ENCODE measurements at places on chromosomes 5 and 9.

- no peak for DNase-seq
Observed at GRCh38 chr9:127876026-127876763, 1.3 kb downstream of the AK1 start.

DNA sequence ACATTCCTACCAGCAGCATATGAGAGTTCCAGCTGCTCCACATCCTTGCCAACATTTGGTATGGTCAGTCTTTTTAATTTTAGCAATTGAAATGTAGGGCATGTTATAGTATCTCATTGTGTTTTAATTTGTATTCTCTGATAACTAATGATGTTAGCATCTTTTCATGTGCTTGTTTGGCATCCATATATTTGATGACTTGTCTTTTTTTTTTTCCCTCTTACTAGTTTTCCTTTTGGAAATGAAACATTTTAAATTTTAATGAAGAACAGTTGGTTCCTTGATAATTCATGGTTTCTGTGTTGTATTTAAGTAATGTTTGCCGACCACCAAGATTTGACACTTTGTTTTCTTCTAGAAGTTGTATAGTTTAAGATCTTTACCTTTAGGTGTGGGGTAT, 8.8 kb downstream of the OGN start:
- DNase-seq: no peak

- no peak for DNase-seq
Observed at GRCh38 chr5:135376961-135377624, 21.9 kb downstream of the MACROH2A1 start.

GRCh38 chr5:65790371-65791163, 68.6 kb downstream of the NLN start:
- DNase-seq: no peak

DNA sequence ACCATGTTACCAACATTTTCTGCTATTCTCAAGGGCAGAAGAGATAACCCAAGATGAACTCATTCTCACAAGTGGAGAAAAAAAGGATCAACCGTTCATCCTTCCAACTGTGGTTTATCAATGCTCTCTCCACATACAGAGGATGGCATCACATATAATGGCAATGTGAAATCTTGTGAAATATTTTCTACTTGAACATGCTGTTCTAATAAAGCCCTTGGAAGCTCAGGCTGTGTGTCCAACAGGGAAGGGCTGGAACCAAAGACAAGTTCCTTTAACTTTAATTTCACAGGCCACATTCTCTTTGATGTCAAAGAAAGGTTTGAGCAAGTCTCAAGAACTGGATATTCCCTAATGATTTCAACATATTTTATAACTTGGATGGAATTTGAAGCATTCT, 230.5 kb downstream of the SPOCK1 start:
- no peak for DNase-seq

DNA sequence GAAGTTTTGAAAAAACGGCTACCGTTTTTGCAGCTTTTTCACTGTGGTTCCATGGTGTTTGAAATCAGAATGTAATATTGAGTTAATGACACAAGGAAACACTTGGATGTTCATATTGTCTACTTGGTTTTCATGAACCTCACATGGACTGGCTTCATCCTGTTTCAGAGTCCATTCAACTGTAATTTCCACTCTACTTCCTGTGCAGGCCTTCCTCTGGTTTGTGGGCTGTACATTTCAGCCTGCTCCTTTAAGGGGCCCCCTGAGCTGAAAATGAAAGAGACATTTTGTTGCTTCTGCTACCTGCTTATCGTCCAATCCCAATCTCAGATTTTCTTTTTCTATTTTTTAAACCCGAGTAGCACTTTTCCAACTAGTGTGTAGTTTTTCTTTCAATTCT, 41.8 kb upstream of the CDKN2B start:
- no peak for DNase-seq

- DNase-seq: no peak
Observed at GRCh38 chr5:100800562-100800961, 102.5 kb downstream of the ST8SIA4 start.

DNA sequence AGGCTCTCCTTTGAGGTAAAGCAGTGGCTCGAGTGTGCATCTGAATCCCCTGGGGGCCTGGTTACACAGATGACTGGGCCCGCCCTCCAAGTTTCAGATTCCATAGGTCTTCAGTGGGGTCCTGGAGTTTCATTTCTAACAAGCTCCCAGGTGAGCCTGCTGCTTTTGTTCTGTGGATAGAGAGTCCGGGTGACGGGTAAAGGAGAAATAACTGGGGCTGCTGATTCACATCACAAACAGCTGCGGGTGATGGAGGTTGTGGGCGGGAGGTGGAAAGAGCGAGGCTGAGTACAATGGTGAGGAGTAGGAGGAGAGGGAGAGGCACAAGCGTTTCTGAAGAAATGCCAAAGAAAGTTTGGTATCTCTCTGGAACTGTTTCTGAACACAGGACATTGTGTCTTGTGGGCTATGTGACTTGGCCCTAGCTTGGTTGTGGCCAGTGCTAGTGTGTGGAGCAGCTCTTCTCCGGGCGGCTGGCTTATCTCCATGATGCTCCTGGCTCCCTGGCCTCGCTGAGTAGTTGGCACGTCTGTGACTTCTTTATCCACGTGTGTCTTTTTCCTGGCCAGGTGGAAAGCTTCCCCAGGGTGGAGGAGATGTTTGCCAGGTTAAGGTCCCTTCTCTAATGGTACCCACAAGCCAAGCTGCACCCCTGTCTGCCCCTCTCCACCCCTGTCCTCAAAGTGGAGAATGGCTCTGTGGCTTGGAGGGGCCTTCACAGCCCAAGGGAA, 61.7 kb downstream of the HSPA4 start:
- no peak for DNase-seq

DNA sequence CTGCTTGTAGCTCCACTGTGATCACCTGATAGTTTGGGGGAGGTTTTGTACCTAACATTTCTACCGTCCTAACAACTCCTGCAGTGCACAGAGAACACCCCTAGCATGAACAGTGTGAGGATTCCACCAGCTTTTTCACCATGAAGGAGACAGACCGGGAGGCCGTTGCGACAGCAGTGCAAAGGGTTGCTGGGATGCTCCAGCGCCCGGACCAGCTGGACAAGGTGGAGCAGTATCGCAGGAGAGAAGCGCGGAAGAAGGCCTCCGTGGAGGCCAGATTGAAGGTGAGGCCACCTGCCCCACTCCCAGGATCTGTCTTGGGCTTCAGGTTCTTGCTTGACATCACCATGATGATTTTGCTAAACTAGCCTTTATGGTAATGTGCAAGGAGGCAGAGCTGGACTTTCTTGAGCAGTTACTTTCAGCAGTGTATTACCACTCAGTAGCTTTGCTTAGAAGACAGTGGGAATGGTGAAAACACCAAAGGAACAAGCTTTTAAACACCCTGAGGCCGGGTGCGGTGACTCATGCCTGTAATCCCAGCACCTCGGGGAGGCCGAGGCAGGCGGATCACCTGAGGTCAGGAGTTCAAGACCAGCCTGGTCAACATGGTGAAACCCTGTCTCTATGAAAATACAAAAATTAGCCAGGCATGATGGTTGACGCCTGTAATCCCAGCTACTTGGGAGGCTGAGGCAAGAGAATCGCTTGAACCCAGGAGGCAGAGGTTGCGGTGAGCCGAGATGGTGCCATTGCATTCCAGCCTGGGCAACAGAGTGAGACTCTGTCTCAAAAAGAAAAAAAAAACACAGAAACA, 3.3 kb downstream of the EXOC3 start:
- no peak for DNase-seq

DNA sequence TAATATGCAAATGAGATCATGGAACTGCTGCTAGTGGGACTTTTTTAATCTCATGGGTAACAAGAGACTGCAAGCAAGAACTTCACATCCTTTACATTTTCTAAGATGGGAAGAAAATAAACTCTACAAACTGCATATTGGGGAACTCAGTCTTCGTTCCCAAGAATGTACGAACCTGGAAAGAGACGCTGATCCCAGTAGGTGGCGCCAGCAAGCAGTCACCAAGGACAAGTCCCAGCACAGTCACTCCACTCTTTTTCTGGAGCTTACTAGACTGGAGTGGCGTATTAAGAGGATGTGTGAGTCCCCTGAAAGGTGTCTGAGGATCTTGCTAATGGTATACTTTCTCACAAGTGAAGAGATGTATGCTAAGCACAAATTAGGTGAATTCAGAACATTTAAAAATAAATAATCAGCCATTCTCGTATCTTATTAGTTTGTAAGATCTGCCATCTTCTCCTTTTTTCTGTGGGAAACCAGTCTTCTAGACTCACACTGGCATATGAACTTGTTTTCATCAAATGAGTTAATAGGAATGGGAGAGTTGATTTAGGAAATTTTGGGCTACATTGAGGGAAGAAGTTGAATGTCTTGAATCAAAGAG, 16.0 kb upstream of the PUM3 start:
- DNase-seq: no peak

GRCh38 chr5:140795259-140795641, 598 bp downstream of the PCDHA2 start:
- no peak for DNase-seq

DNA sequence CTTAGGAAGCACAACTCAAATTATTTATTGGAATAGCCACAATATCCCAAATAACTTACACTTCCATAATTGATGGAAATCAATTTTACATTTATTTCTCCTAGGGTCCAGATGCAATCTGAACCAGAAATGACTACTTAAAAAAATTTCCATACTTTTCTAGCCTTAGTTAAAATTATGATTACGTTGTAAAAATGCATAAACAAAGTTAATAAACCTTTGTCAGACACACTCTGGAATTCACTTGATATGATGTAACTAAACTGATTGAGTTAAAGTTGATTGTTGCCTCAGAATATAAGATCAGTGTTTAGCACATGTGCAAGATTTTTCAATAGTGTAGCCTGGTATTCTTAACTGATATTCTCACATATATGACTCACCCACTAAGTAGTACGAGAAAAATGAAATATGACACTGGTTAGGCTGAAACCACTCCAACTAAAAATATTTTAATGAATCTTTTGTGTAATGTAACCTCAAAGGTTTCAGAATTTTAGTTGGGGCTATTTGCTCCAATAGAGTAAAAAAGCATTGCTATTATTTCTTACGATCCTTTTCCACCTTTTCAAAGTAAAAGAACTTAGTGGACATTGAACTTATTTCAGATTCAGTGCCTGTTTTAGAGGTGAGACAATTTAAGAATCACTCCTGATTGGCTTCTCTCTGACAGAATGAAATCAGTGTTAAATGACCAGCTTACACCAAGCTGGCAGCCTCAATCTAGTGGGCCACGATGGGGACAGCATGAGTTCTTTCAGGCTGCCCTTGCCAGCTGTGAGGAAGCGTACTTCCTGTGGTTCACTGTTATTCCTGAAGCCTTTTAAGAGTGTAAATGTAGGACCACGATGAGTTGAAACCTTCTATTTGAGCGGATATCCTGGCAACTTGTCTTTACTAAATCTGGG, 277.2 kb upstream of the CDH9 start:
- no peak for DNase-seq

- DNase-seq: no peak
Observed at GRCh38 chr5:74310386-74310785, 330.1 kb downstream of the ENC1 start.

DNA sequence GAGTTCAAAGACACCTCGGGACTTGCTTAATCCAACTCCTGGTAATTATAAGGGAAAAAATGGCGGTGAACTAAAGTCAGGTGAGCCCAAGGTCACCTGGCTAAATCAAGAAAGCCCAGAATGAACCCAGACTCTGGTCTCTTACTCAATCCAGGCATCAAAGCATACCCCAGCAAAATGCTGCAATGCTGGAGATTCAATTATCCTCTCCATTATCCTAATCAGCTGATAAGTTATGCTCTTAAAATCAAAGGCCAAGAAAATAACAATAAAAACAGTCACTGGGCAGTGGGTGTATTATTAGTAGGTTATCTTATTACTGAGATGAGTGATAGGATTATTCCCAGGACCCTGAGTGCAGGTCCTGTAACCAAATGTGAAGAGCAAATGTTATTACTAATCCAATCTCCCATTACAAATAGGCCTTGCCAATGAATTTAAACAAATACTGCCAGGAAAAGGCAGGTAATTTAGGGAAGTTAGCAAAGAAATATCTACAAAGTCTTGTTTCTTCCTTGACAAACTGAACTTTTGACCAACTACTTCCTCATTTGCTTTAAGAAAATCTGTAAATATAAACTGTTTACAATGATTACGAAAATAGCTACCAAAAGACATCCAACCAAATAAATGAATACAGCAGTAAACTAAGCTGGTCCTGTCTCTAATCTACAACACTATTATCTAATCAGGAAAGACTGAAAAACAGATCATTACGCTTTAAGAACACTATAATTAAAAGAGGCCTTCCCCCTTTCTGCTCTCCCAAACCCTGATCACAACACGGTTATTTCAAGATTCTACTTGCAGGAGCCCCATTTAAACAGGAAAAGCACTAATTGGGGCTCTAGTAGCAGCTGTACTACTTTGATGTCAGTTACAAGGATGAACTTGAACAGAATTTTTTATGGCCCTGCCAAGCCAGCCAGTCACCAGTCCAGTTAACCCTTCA, 103.2 kb downstream of the MED27 start:
- no peak for DNase-seq

GRCh38 chr5:74109344-74109743, 483.3 kb downstream of the ARHGEF28 start:
- no peak for DNase-seq

DNA sequence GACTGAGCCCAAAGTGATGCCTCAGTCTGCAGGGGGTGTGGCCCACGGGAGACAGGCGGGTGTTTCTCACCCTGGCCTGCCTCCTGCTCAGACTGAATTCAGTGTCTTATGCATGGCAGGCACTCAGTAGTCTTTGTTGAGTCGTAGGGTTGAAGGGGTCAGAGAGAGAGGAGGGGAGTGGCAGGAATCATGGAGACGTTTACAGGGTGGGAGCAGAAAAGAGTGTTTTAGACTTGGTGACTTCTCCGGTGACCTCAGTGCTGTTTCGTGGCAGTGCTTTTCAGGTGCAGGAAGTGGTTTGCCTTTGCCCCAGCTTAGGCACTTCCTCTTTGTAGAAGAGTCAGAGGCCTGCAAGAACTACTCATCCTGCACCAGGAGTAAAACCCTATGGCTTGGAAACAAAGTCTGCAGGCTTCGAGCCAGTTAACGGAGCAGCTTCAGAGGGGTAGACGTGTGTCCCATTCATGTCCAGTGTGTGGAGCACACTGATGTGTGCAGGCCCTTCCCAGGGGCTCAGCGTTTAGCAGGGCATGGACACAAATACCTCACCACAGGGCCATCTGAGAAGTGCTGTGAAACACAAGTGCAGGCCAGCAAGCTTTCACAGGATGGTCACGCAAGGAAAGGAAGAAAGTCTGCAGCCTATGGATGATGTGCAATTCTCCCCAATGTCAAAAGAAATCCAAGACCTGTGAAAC, 24.5 kb upstream of the SEMA4D start:
- DNase-seq: peak; percentile 62

DNA sequence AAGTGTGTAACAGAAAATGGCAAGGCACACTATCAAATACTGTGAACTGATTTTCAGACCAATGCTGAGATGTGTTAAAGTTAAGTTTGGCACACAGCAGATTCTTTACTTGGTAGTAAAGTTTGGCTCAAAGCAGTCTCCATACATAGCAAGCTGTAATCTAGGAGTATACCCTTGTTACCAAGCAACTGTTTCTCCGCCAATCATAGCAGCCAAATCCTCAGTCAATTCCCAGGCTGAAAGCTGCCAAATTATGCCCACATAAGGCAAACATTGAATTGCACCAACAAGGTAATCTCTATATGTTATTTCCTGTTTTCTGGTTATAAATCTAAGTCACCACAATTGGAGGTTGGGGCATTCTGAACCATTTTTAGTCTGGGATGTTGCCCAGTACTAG, 345.7 kb downstream of the DEPDC1B start:
- no peak for DNase-seq

GRCh38 chr9:111825468-111826145, 30.9 kb upstream of the SHOC1 start:
- DNase-seq: no peak

- DNase-seq: no peak
Observed at GRCh38 chr5:169161022-169161680, 139.8 kb downstream of the SLIT3 start.
